Activated CD4-positive, alpha-beta T cell treated with anti-CD3 and anti-CD28 coated beads, Interleukin-2, amount 50 U/mL, for 48 hours (primary cell): ENCODE measurements at places on chromosomes 1 and 21.
A peak's percentile ranks its signal among the peaks of the same experiment; 100 is the strongest.

DNA sequence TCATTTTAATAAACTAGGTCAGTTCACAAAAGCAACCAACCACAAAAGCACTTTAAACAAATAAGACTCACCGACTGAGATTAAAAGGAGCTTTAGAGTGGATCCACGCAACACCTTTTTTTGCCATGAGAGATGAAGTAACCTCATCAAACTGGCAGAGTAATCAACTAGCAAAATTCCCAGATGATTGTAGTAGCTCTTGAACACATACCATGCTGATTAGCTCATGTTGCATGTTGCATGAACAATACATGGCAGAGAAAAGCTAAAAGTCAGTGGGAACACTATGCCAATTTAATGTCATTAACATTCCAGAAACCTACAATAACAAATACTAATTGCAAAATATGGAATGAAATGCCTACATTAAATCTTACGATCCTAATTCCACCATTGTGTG, 4.1 kb downstream of the WARS2 start:
- DNase-seq = no peak

DNA sequence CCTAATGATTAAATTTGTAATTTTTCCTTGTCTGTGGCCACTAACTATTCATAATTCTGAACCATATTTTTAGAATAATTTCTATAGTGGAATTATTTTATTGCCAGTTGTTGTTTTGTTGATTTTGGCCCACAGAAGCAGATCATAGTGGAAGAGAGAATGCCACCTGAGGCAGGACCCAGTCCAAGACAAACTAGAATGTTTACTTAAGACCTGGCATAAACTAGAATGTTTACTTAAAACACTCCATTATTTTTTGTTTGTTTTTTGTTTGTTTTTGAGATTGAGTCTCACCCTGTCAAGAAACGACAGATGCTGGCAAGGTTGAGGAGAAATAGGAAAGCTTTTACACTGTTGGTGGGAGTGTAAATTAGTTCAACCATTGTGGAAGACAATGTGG, 310.2 kb downstream of the MRPL39 start:
- DNase-seq = no peak

DNA sequence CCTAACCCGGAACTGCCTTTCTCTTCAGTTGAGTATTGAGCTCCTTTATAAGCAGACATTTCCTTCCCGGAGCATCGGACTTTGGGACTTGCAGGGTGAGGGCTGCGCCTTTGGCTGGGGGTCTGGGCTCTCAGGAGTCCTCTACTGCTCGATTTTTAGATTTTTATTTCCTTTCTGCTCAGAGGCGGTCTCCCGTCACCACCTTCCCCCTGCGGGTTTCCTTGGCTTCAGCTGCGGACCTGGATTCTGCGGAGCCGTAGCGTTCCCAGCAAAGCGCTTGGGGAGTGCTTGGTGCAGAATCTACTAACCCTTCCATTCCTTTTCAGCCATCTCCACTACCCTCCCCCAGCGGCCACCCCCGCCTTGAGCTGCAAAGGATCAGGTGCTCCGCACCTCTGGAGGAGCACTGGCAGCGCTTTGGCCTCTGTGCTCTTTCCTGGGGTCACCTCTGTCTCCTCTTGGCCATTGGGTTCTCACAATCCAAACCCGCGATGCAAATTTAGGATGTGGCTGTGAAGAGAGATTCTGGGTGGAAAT, 3.7 kb downstream of the OLIG2 start:
- DNase-seq = no peak

GRCh38 chr21:42413093-42413492, 9.4 kb downstream of the UBASH3A start:
- DNase-seq = no peak

DNA sequence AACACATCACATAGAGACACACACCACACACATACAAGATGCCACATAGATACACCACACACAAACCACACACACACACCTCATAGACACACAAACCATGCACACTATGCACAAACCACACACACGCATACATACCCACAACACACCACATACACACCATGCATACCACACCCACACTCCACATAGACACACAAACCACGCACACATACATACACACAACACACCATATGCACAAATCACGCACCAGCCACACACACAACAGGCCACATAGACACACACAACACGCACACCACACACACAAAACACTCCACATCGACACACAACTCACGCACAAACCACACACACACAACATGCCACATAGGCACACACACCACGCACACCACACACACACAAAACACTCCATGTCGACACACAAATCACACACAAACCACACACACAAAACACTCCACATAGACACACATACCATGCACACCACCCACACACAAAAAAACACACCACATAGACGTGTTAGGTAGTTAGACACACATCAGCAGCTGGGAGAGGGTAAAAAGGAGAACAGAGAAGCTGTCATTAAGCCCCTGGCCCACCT, 49.5 kb upstream of the SLC19A1 start:
- DNase-seq = no peak

DNA sequence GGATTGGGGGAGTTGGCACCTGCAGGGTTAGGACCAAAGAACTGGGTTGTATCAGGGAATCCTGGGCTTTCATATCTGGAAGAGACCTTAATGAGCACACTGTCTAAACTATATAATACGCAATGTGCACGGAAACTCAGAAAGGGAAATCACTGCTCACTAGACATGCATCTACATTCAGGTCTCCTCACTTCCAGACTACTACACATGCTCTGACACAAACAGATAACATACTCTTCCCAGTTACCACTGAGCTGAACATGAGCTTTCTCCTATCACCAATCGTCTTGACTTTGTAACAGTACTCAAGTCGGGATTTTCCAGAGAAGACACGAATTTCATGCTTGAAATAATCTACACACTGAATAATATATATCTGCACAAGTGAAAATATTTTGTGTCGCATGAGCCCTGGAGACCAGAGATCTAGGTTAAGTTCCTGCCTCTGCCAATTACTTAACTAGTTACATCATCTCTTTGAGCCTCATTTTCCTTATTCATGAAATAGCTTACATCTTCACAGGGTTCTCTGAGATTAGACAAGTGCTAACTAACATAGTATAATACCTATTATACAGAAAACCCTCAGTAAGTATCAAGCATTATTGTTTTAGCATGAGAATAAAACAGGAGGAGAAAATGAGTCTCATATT, 101.1 kb downstream of the JAK1 start:
- no peak for DNase-seq

DNA sequence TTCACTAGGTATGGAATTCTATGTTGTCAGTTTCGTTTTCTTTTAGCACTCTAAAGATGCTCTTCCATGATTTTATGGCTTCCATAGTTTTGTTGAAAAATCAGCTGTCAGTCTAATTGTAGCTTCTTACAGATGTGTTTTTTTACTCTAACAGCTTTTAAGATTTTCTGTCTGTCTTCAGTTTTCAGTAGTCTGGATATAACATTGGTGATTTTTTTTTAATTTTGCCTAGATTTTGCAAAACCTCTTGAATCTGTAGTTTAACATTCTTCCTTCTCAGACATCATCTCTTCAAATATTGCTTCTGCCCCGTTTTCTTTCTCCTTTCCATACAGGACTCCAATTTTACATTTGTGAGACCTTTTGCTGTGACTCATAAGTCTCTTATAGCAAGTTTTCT, 17.9 kb upstream of the DYRK1A start:
- no peak for DNase-seq

- no peak for DNase-seq
Measured at GRCh38 chr1:182368358-182368757, 23.2 kb downstream of the GLUL start.

- no peak for DNase-seq
Measured at GRCh38 chr1:54767526-54767925, 3.2 kb upstream of the PARS2 start.

DNA sequence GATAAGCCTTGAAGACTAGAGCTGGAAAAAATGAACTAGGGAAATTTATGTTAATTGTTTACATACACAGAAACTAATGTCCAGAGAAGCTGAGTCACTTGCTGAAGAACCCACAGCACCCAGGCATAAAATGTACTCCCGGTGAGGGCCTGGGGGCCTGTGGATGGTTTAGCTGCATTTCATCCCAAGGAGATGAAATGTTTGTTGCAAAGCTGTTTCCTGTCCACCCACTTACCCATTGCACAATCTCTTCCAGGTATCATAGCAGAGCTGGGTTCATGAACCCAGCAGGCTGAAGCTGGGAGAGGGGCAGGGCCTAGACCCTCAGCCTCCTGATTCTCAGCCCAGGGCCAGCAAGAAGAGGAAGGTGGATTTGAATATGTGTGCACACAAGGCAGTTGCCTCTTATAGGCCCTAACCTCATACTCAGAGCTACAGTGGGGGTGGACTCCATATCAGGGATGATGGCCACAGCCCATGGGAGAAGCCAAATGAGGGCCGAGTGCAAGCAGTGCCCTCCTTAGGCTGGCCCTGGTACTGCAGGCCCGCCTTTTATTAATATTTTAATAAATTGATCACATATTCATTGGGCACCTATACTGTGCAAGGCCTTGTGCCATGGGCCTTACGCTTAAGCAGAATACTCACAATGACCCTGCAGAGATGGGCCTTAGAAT, 110.8 kb downstream of the LACTBL1 start:
- peak; percentile 11 for DNase-seq

GRCh38 chr1:99370476-99370875, 106.2 kb downstream of the PLPPR4 start:
- DNase-seq = no peak

DNA sequence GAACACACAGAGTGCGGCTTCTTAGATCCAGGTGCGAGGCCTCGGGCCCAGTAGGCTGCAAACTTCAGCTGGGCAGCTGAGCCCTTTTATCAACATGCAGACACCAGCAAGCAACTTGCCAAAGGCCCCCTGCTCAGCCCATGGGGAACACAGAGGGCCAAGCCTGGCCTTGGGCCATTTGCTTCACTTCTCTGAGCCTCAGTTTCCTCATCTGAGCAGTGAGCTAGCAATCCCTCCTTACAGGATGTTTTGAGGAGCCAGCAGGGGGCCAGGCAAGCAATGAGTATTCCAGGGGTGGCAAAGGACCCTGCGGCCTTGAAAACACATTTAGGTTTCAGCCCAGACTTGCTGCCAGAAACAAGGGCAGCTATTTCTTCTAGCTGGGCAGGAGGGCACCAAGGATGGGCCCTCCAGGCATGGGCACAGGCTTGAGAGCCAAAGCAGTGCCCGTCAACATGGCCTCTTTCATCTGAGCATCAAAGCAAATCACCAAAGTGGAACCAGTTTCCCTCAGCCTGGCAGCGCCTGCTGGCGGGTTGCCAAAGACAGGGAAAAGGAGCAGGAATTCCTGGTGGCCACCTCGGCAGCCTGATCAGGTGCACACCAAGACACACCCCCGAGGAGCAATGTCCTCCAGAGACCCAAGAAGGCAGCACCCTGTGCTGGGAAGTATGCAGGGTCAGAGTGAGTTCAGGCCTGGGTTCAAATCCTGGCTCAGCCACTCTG, 1.4 kb downstream of the MATN1 start:
- no peak for DNase-seq

GRCh38 chr21:45873866-45874265, 107.7 kb upstream of the COL6A1 start:
- DNase-seq = no peak

DNA sequence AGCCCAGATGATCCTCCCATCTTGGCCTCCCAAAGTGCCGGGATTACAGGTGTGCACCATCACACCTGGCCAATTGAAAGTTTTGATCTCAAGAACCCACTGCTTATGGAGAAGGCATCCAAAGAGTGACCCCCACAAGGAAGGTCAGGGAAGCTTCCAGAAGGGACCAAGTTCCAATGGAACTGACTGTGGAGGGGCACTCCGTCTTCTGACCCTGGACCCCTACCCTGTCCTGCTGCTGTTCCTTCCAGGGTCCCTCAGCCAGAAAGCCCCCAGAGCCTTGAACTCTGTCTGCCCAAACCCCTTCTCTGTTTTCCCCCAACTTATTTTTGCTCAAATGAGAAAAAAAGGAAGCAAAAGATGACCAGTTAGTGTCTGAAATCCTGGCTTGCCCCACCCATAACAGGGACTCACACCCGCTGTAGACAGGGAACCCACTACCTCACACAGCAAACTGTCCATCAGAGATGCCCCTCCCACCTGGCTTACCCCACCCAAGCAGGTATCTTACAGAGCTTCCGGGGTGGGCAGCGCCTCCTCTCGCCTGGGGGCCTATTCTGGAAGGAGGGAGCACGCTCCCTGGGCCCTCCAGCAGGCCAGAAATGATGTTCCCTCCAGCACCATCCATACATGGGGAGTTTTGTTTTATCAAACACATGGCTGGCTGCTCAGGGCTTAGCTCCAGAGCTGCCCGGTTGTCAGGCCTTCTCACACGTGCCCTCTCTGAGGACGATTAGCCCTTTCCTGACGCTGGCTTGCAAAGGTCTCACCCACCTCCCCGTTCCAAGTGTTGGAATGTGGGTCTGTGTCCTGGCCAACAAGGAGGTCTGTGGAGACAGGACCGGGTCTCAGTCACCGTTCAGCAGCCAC, 3.1 kb upstream of the WNT3A start:
- DNase-seq = no peak

DNA sequence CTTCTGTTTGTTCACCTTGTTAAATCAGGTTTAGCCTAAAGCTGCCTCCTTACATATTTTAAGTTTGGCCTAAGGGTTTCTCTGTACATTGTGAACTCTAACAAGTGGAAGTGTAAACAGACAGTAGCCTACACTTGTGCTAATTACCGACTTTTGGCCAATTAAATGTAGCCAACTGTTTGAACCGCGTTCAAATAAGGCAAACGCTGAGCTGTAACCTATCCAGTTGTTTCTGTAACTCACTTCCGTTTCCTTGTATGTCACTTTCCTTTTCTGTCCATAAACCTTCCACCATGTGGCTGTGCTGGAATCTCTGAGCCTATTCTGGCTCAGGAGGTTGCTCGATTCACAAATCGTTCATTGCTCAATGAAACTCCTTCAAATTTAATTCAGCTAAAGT, 8.0 kb upstream of the FCAMR start:
- no peak for DNase-seq
